NCI-H1436 treated with DMSO at 0.1 percent for 48 hours (cell line): ENCODE measurements at places on chromosomes 13 and 19.

GRCh38 chr13:59391696-59392095, 772.0 kb downstream of the DIAPH3 start:
- peak; percentile 18 for DNase-seq

DNA sequence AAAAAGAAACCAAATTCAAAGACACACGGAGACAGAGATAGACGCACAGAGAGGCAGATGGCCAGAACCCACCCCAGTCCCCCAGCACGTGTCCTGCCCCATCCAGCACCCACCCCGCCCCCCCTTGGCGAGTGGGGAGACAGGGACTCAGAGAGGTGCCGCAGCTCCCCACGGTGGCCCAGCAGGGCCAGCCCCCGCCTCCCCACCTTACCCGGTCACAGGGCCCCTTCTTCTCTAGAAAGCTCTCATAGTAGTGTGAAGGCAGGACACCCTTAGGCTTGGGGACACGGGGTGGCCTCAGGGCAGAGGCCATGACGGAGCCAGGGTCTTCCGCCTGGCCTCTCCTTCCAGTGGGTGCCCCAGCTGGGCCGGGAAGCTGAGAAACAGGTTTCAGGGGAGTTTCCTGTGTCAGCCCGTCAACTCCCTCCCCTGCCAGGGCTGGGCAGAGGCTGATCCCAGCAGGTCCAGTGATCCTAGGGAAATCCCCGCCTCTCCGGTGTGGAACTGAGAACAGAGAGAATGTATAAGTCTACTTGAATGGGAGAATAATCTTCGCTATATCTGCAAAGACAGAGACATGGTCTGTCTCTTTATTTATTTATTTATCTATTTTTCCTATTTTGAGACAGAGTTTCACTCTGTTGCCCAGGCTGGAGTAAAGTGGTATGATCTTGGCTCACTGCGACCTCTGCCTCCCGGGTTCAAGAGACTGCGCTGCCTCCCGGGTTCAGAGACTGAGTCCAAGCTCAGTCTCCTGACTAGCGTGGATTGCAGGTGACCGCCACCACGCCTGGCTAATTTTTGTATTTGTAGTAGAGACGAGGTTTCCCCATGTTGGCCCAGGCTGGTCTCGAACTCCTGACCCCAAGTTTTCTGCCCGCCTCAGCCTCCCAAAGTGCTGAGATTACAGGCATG, at the start of gene STAP2:
Gene STAP2 (minus strand): TSS at position 387 of the 915 bp plus-strand sequence. CDS start 74 bp downstream, at position 313.
- no peak for DNase-seq

DNA sequence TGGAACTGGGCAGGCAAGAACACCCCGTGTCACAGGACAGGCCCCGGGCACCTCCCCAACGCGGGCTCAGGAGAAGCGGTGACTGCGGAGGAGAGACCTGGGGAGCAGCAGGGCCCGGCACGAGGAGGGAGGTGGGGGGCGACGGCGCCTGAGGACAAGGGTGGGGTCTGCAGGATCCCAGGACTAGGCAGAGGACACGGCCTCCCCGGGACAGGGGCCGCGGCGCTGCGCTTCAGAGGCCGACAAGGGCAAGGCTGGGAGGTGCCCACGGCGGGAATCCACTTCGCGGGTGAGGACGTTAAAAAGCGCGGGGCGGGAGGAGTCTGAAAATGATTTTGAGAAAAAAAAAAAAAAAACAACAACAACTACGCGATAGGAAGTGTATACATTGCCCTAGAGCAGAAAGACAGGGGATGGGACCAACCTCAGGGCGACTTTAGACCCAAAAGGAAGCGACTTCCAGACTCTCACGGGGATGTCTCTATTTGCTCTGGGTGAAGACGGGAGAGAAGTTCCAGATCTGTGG, 44.9 kb downstream of the ZNF611 start:
- no peak for DNase-seq

DNA sequence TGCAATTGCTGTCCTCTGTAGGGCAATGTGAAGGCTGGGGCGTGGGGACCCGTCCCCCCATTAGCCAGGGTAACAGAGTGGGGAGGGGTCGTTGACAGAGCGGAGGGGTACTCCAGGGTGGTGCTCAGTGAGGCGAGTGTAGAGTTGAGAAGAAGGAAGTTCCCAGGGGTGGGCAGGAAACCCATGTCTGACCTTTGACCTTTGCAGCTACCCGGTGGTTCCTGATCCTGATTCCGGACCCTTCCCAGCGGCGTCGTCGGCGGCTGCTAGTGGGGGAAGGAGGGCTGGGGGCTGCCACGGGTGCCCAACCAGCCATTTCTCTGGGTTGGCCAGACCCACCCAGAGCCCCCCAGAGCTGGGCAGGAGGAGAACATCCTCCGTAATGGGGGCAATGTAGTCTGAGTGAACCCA, 2.1 kb upstream of the PLVAP start:
- DNase-seq, result no peak

GRCh38 chr19:3710265-3710812, 2.2 kb downstream of the TJP3 start:
- no peak for DNase-seq

DNA sequence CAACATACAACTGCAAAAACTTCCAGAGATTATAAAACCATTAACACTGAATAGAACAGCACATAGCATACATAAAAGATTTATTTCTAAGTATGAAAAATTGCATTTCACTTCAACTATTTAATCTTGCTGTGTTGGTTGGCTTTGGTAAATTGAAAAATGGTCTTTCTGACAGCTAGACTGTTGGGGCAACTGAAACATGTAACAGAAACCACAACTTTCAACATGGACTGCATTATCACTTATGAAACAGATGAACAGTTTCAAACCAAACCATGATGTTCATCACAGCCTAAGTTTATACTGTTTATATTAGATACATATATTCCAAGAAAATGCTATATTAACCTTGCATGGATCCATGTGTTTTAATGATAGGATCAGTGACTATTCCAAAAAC, 324.1 kb upstream of the PCDH9 start:
- DNase-seq, result no peak

DNA sequence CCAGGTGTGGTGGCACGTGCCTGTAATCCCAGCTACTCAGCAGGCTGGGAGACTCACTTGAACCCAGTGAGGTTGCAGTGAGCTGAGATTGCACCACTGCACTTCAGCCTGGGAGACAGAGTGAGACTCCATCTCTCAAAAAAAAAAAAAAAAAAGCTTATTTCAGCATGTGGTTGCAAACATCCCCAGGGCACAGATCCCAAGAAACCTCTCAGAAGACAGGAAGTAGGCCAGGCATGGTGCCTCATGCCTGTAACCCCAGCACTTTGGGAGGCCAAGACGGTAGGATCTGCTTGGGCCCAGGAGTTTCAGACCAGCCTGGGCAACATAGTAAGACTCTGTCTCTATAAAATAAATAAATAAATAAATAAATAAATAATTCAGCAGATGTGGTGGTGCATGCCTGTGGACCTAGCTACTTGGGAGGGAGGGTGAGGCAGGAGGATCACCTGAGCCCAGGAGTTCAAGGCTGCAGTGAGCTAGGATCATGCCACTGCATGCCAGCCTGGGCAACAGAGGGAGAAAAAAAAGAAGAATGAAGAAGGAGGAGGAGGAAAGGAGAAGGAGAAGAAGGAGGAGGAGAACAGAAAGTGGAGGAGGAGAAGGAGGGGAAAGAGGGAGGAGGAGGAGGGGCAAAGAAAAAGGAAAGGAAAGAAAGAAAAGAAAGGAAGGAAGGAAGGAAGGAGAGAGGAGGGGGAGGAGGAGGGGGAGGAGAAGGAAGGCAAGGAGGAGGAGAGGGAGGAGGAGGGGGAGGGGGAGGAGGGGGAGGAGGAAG, 4.3 kb upstream of the LRRC8E start:
- DNase-seq, result no peak

- DNase-seq, result no peak
Measured at GRCh38 chr19:41537789-41538188, 38.2 kb upstream of the CEACAM21 start.

DNA sequence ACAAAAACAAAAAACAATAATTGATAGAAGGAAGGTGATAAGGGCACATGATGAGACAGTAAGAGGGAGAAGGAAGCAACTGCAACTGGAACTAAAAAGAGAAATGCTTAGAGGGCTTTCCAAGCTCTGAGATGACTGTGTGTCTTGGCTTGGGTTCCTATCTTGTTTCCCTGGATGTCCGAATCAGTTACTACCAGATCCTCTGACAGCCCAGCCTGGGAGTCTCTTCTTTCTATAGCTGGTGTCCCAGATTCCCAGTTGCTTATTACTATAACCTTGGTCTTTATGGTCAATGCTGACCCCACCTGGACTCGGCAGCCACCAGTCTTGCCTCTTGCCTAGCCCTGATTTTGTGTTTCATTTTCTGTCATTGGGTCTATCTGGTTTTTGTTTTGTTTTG, 116.4 kb downstream of the RFC3 start:
- no peak for DNase-seq

DNA sequence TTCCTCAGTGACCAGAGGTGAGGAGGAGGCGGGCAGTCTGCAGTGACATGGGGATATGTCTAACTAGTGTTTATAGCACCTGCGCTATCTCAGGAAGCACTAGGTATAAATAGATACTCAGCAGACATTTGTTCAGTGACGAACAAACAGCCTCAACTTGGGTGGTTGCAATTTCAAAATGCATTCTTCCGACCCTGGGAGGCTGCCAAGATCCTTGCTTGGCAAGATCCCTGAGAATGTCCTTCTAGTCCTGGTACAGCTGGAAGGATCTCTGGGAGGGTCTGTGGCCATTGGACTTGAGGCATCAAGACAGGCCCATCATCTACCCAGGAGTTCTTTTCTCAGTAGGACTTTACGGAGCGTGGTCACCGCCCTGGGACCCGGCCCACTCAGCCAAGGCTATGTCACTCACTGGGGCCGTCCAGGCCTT, 299.5 kb downstream of the ZNF536 start:
- no peak for DNase-seq

DNA sequence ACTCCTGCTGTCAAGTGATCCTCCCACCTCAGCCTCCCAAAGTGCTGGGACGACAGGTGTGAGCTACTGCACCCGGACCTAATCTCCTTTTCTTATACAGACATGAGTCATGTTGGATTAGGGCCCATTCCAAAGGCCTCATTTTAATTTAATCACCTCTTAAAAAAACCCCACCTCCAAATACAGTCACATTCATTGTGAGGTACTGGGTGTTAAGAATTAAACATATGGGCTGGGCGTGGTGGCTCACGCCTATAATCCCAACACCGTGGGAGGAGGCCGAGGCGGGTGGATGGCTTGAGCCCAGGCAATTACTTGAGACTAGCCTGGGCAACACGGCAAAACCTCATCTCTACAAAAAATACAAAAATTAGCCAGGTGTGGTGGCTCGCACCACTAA, 46.6 kb downstream of the PIN1 start:
- DNase-seq, result no peak

- DNase-seq, result no peak
Measured at GRCh38 chr19:38512277-38512676, 78.8 kb downstream of the RYR1 start.

GRCh38 chr19:49409441-49410029, 13.7 kb downstream of the PTH2 start:
- no peak for DNase-seq

DNA sequence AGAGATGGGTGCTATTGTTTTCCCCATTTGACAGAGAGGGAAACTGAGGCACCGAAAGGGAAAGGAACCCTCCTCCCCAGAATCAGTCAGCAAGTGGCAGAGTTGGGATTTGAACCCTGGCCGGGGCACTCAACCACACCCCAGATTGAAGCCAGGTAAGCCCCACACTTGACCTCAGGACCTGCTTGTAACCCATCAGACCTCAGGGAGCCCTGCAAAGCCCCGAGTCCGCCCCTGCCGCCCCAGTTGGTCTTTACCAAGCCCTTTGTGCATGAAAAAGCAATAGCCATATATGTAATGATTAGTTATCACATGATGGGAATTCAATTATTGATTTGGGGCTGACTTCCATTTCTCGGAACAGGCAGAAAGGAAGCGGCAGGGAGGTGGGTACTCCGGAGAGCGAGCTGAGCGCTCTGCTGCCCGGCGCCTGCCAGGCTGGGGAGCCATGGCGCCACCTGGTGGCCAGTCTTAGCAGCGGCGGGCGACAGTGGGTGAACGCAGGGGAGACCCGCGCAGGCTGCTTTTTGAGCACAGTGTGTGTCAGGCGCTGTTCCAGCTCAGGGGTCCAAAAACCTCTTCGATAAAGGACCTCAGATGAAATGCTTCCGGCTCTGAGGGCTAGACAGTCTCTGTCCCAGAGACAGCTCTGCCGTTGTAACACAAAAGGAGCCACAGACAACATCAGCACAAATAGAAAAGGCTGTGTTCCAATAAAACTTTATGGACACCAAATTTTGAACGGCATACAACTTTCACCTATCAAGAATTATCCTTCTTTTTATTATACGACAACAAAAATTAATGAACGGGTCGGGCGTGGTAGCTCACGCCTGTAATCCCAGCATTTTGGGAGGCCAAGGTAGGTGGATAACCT, 82.9 kb upstream of the CACNA1A start:
- no peak for DNase-seq

DNA sequence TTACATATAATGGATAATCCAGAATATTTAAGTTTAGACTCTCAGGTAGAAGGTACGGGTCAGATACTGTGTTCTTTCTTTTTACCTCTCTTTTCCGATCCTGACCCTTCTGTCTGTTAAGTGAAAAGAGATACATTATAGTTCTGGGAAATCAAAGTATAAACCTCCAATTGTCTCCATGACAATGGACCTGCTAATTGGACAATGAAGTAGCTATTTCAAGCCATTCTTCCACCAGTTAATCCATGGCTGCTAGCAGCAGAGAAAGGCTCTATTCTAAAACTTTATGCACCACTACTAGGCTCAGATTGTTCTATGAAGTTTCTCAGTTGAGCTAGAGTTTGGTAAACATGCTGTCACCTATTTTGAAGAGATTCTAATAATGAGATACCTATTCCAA, 8.3 kb upstream of the NBEA start:
- DNase-seq, result no peak

GRCh38 chr19:40530091-40530901, 46.4 kb upstream of the SHKBP1 start:
- no peak for DNase-seq

- DNase-seq, result no peak
Measured at GRCh38 chr13:83831796-83832195, 50.5 kb downstream of the SLITRK1 start.
